ENCODE measurements at places on chromosomes 13 and 19.
A peak's percentile ranks its signal among the peaks of the same experiment; 100 is the strongest.

DNA sequence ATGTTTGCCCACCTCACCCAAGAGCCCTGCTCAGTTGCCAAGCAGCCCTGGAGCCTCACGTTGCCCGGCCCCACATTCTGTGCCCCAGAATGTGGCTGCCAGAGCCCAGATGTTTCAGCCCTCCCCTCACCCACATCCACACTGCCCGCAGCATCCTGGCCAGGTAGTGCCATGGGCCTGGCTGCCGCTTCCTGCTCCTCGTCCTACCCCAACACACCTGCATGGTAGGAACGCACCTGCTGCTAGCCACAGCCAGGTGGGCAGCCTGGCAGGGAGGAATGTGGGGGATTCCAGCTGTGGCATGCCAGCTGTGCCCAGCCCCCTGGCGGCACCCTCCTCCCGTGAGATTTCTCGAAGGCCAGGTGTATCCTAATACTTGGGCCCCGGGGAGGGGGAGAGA lies 7.5 kb upstream of the NFIX start:
- DNase-seq = no peak

DNA sequence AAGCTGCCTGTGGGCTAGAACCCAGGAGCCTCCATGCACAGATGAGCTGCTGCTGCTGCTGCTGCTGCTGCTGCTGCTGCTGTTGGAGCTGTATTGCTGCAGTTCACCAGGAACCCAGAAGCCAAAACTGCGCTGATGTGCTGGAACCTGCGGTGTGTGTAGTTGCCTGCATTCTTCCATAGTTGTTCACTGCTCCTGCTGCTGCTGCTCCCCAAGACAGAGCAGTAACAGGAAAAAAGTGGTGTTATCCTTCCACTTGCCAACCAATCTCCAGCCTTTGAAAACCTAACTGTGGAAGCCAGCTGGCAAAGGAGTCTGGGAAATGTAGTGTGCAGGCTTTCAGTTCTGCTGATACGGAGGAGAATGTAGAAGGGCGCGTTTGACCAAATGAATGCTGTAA lies 37.9 kb downstream of the ARHGAP35 start:
- DNase-seq = no peak

DNA sequence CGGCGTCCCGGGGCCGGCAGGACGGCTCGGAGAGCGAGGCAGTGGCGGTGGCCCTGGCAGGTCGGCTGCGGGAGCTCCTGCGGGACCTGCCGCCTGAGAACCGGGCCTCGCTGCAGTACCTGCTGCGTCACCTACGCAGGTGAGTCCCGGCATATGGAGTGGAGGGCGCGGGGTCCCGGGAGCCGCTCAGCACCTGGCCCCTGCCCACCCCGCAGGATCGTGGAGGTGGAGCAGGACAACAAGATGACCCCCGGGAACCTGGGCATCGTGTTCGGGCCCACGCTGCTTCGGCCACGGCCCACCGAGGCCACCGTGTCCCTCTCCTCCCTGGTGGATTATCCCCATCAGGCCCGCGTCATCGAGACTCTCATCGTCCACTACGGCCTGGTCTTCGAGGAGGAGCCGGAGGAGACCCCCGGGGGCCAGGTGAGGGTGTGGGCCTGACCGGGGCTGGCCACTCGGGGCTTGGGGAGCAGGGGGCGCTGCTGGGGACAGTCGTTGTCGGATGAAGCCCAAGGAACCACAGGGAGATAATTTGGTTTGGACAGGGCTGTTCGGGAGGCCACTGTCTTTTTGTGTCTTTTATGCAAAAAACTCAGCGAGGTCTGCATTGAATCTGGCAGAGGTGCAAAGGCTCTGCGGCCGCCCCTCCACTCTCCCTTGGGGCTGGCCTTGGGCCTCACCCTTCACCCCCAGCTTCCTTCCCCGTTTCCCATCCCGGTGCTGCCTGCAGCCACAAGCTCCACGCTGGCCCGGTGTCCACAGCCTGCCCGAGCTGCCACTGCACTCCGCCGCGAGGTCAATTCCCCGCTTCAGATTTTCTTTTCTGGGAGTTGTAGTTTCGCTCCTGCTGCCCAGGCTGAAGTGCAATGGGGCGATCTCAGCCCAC lies 12.0 kb downstream of the POLR2E start:
- no peak for DNase-seq

DNA sequence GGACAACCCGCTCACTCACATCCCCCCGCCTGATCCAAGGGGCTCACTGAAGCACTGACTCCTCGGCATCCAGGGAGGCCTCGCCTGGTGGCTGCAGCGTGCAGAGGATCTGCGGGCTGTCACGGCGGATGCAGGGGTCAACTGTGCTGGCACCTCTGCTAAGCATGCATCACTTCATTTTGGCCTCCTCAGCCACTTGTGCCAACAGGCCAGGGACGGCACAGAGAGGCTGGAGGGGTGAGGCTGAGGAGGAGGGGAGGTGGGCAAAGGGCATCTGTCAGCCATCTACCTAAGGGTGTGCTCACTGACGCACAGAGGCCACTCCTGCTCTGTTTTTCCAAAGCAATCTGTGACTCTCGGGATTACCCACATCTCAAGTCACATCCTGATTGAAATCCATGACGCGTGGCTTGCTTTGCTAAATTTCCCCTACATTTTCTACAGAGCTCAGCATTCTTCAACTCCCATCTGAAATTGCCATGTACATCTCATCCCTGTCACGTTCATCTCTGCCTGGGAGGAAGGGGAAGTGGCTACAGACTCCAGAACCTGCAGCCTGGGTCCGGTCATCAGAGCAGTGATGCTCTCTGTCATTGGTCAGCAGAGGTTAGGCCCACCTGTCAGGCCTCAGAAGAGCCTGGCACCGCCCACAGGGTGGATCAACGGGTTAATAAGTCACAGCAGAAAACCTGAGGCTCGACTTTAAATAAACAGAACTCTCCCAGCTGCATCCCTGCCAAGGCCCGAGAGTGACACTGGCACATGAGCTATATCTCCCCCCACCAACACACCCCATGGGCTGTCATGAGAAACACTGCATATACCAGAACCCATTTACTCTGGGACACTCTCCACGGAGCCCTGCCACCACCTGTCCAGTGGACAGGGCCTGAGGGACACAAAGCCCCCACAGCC lies 17.6 kb downstream of the ELL start:
- DNase-seq = no peak

GRCh38 chr13:32639502-32640105 lies 53.4 kb downstream of the PDS5B start:
- DNase-seq = peak; percentile 39

DNA sequence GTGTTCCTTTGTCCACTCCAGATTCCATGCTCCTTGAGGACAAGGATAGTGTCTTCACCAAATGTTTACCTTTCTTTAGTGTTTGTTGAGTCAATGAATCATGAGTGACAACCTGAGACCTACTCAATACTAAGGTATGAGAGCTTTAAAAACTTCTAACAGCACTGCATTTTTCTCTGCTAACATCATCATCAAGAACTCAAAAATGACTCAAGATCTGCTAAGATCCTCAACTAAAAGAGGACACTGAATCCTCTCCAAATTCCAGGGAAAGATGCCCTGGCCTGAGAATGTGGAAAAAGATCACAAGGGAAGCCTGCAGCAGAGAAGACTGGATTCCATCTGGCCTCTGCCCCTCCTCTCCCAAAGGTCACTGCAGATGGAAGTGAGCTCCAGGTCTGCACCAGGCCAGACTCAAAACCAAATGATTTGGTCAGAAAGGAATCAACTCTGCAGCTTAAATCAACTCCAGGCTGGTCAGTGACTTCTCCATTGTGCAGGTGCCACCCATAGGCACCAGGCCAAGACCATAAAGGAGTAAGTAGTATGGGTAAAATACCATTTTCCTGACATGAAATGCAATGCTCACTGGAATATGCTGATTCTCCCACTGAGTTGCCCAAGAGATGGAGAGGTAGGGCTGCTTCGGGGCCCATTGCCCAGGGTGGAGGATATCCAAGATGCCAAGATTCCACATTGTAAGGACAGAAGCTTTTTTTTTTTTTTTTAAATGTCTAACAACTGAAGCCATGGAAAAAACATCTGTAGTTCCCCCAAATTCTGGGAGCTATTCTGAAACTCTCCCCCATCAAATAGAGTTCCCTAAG lies 89.5 kb upstream of the DOCK9 start:
- no peak for DNase-seq

DNA sequence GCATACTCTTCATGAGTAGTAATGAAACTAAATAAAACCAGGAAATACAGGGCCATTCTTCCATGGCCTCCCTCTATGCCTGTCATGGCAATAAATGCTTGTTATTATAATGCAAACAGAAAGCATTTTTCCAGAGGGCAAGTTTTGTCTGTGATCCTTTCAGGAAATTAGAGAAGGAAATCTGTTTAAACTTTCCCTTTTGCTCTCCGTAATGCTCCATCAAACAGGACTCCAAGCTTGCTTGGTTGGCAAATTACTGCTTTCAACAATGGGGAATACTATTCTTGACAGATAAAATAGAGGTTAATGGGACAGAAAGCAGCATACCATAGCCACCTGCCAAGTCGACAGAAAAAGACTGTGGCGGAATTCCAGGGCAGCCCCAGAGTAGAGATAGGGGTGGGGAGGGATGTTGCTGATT lies 252.5 kb downstream of the LHFPL6 start:
- DNase-seq = no peak

GRCh38 chr13:93029536-93029935 lies 197.1 kb upstream of the GPC6 start:
- DNase-seq = no peak

All from AG09319 (cell line).